ENCODE measurements at places on chromosomes 12 and 14.

DNA sequence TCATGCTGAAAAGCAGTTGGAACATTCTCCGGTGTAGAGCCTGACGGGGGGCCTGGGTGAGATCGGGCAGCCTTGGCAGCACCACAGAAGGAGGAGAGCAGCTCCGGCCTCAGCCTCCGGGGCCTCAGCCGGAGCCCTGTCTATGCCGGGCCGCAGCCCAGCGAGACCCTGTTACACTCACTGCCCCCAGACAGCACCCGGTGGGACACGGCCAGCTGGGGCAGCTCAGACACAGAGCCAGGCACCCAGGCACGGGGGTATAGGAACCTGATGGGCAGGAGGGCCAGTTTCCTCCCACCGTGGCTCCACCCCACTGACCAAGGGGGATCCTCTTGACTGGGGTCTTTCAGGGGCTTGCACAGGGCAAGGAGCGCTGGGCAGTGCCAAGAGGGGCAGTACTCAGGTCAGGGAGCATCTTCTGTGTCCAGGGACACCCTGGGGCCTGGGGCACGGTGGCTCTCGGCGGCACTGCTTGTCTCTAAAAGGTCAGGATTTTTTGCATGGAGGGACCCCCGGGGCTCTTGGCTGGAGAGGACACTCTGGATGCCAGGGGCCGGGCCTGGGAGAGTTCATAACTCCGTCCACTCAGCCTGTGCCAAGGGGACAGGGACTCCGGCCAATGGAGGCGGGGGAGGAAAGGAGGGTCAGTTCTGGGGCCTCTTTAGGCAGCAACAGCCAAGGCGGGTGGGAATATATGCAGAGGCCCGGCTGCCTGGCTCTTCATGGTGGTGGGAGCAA lies 9.4 kb downstream of the INF2 start:
- DNase-seq: no peak

DNA sequence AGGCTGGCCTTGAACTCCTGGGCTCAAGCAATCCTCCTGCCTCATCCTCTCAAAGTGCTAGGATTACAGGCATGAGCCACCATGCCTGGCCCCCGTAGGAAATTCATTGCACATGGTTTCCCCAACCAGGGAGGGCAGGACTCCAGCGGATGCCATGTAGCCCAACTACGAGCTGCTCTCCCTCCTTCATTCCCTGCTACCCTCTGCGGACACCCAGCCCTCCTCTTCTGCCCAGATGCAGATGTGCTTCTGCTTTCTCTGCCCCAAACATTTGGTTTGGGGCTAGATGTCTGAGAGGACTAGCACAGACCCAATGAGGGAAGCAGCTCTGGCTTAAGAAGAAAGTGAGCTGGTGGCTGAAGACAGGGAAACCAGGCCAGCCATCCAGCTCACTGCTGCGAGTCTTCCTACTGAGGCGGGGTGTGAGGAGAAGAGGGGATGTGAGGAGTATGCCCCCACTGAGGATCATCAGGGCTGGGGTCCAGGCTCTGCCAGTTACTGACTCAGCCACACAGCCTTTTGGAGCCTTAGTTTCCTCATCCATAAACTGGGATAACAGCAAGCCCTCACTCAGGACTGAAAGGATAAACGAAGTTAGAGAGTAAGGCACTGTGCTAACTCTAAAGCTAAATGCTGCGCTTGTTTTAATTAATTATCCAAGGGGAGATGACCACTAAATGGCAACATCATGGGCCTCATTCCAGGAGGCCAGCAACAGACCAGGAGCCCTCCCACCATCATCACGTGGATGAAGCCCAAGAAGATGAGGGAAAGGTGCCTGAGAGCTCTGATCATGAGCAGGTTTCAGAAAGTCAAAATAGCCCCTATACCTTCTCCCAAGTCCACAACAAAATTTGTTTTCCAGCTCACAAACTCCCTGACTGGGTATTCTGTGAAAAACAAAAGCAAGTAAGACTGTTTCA lies 10.9 kb downstream of the CTDSP2 start:
- no peak for DNase-seq

GRCh38 chr12:75528692-75529091 lies 17.3 kb upstream of the KRR1 start:
- DNase-seq: no peak

- DNase-seq: no peak
These were observed 11.8 kb upstream of the KSR2 start for GRCh38 chr12:117980616-117981015.

DNA sequence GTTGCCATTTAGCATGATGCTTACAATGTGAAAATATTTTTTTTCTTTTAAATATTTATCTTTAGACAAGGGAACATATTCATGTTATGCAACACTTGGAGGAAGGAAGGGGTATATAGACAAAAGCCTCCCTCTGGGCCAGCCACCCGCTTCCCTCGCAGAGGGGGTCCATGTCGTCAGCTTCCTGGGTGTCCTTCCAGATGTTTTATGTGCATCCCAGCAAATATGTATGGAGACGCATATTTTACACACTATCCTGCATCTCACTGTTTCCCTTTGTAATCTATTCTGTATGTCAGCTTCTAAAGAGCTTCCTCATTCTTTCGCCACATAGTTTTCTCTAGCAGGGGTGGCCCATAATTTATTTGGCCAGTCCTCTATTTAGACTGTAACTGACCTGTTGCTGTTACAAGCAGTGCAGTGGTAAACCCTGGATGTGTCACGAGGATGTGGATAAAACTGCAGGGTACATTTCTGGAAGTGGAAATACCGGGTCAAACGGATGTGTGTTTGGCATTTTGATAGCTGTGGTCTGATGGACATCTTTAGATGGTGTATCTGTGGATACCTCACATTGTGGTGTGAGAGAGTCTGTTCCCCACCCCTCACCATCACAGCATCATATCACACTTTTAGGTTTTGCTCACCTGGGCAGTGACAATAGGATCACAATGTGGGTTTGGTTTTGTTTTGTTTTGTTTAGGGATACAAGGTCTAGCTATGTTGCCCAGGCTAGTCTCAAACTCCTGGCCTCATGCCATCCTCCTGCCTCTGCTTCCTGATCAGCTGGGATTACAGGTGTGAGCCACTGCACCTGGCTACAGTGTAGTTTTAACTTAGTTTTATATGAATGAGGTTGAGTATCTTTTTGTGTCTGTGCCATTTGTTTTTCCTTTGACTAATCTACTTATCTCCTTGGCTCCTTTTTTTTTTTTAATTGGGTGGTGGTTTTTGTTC lies 31.6 kb downstream of the FAM222A start:
- no peak for DNase-seq

Data from stimulated activated CD4-positive, alpha-beta T cell treated with anti-CD3 and anti-CD28 coated beads, Interleukin-2, amount 100 ng/mL, for 24 hours (primary cell).